ENCODE measurements at places on chromosomes 6 and 20.

DNA sequence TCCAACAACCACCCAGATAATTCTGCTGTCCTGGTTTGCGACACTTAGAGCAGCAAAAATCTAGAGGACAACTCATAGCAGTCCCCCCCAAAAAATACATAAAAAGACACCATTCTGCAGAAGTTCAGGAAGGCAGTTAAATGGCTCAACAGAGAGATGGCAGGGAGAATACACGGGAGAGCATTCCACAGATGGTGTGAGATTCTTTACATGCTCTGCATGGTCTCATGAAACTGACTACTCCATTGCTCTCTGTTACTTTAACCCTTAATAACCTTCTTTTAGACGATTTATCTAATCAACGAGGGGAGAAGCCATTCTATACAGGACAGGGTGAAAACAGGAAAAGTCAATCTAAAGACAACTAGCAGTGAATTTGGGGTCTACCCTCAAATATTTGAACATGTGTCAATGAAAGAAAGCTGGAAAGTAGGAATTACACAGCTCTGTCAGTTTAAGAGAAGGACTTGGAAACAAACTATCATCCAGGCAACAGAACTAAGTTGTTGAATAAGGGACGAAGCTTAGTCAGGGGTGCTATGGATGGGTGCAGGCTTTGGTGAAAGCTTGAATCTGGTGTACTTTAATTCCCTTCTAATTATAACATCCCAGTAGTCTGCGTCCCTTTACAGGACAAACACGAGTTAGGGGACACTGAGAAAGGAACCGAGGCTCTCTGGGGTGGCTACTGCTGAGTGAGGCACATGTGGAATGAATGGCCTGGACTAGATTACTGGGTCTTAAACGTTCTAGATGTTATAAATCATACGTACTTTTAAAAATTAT, 5.1 kb downstream of the PERP start:
- no peak for DNase-seq

DNA sequence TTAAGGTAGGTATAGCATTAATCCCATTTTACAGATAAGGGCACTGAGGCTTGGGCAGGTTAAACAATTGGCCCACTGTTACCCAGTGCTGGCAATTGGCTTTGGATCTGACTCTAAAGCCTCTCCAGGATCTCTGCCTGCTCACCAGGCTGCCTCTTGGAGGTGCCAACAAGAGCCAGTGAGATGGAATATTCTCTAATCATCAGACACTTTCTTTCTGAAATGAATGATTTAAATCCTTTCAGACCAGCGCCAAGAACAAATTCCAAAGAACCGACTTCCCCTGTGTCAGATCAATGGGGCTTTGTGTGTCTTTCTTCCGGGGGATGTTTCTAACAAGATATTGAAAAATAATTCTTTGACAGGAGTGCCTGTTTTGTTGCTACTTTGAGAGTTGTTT, 23.6 kb downstream of the CYP39A1 start:
- DNase-seq = no peak

GRCh38 chr6:134626589-134626988, 308.7 kb upstream of the SGK1 start:
- no peak for DNase-seq

DNA sequence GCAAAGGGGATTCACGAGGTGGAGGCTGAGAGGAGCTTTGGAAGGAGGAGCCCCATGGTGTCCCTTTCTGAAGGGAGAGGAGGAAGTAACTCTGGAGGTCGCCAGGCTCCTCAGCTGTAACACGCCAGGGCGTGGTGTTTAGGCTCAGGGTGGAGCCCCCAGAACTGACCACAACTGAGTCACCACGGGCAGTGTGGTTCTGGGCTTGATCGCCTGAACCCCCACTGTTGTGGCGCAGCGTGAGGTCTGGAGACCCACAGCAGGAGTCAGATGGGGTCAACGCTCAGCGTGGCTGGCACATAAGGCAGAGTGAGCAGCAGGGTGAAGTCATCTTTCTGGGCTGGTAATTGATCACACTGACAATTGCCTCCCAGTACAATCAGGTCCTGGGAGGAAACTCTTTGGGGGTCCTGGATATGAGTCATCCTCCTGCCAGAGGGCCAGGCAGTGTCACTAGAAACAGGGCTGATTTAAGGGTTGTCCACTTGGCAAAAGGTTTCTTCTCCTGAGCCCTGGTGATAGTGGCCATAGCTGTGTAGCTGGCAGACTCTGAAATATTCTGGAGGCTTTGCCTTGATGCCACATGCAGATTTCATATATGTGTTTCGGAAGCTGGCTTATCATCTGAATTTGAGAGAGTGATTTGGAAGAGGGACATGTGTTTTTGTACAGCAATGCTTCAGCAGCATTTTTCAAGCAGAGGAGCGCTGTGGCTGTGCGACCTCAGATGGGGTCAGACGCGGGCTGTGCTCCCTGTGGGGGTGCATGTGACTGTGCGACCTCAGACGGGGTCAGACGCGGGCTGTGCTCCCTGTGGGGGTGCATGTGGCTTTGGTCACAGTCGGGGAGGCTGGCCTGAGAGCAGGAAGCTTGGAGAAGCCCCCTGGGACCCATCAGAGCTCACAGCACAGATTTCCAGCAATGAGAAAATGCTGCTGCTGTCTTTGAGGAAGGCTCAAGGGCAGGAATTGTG, 50.0 kb downstream of the SYNJ2 start:
- DNase-seq = no peak

DNA sequence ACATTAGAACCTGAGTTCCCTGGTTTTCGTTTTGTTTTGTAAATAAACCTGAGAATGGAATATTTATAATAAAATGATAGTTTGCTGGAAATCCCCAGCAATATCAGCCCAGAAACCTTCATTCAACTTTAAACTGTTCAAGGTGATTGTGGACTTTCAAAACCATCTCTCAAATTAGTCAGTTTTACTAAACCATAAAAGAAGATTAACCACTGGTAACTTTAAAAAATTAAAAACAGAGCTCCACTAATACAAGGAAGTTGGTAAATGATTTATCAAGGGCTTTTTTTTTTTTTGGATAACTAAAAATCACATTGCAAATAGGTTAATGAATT, 10.0 kb downstream of the MBOAT1 start:
- no peak for DNase-seq

- DNase-seq = no peak
Observed at GRCh38 chr20:39249798-39250197, 287.7 kb downstream of the DHX35 start.

GRCh38 chr20:60565551-60565950, 607.3 kb downstream of the CDH26 start:
- no peak for DNase-seq
